ENCODE measurements at places on chromosomes 2 and 18.

DNA sequence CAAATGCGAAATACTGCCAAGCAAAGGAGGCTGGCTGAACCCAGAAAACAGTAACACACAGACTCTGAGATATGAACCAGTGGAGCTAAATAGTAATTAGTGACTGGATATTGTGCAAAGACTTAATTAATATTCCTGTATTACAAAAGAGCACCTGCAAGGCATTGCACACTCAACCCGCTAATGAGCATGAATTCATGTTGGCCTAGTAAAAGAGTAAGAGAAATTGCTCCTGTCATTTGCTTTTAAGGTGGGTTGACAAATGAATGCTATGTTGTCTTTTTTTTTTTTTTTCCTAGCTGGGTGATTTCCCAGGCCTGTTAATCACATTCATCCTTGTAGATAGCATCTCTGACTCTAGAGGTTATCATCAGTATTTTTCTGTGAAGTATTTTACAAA lies 87.0 kb upstream of the CERS6 start:
- DNase-seq, result no peak

DNA sequence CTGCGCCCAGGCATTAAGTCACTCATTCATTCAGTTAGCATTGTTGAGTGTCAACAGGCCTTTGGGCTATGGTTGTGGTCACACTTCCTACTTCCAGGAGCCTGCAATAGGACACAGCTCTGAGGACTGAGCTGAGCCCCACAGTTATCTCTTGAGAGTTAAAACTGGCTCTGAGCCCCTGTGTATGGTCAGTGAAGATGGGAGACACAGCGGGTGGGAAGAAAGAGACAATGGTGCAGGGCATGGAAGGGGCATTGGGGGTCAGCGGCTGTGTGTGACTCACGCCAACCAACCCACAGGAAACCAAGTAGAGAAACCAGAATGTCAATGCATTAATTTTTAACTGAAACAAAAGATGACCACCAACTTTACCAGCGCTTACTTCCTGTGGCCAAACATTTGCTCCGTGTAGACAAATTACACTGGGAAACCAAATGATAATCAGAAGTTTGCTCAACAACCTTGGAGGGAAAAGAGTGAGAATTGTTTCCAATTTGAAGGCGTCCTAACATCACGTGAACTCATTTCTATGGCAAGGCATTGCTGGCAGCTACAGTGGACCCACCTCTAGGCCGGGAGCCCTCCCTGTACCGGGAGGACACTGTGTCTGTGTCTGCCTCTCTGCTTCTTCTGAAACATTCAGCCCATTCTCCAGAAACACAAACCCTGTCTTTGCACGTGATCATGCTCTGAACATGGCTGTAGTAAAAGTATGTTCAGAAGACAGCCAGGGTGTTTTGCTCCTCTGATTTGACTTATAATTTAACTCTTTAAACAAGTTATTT lies 212.0 kb upstream of the ID2 start:
- no peak for DNase-seq

GRCh38 chr2:41737888-41738287 lies 309.9 kb upstream of the PKDCC start:
- no peak for DNase-seq

- no peak for DNase-seq
Observed at GRCh38 chr2:154158101-154158500, 286.4 kb downstream of the GALNT13 start.

DNA sequence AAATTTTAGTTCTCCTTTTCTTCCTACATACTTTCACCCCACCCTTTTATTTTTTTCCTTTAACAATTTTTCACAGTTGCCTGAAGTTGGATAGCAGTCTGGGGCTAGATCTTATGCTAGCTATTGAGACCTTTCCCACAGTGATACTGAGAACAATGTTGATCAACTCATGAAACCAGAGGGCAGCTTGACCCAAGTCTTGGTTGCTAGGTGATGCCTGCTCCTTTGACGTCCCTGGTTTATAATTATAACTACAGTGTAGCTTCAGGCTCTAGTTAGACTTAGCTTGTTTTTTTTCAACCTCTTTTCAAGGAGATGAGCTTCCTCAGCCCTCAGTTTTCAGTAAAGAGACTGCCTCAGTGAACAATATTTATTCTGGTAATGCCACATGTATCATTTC lies 648.5 kb downstream of the IRS1 start:
- DNase-seq, result no peak

GRCh38 chr18:37665346-37665745 lies 99.7 kb upstream of the CELF4 start:
- DNase-seq, result no peak

DNA sequence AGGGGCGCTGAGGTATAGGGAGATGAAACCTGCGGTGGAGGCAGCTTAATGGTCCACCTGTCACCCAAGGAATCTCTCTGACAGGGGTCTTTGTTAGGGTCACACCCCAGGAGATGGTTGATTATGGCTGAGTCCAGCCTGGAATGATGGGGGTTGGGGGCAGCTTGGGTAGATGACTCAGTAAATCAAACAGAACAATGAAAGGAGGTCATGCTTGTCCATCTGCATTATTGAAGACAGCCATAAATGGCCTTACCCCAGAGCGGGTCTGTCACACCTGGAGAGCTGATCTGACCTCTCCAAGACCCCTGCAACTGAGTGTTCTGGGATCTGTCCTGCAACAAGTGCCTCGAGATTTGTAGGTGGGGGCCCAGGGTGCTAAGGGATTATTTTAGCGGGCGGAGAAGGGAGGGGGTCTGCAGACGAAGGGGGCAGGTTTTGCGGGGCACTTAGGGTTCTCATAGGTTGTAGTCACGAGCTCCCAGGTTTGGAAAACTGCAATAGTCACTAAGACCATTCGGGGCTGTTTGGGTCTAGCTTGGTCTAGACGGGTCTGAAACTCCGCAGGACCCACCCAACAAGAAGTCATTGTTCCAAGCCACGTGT lies 771 bp upstream of the IGFBP2 start:
- no peak for DNase-seq

DNA sequence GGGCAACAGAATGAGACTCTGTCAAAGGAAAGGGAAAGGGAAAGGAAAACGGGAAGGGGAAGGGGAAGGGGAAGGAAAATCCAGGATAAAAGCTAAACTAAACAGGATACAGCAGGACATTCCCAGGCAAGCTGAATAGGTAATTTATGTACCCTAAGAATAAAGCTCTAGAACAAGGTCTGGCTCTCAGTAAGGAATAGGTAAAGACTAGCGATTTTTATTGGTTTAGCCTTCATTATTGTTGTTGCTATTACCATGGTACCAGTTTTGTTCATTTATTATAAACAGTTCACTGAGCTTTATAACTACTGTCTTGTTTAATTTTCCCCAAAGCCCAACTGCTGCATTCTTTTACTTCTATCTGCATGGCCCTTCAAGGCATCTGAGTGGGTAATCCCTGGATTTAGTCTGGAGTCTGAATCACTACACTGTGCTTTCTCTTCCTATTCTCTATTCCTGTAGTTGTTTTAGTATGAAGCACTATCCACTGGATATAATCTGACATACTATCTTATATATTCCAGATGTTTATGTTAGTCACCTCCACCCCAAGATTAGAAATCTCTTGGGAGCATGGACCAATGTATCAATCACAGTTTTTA lies 127.1 kb upstream of the TANK start:
- DNase-seq, result no peak

GRCh38 chr18:3970929-3971328 lies 484.2 kb downstream of the DLGAP1 start:
- no peak for DNase-seq

DNA sequence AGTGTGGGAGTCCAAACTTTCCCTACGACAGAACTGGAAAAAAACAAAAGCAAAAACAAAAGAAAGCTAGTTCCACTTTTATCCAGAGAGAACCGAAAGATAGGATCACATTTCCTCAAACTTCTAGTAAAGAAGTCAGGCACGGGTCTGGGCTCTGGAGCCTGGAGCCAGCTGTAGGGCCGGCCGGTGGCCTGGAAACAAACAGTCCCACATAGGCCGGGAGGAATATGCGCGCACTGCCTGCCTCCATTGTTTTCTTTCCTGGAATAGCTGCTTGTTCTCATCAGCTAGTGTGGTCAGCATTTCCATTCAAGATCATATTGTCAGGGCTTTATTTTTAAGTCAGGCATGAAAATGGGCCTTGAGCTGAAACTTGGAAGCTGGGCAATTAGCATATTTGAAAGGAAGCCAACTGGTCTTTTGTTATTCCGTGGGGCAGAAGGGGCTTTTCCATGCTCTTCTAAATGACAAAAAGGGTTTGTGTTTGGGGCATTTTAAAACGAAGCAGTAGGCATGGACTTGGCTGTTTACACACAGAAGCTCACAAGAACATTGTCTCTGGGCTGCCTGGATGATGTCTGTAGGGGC lies 58.7 kb upstream of the RFX8 start:
- DNase-seq, result no peak

- no peak for DNase-seq
Observed at GRCh38 chr2:3354986-3355385, 22.6 kb downstream of the EIPR1 start.

DNA sequence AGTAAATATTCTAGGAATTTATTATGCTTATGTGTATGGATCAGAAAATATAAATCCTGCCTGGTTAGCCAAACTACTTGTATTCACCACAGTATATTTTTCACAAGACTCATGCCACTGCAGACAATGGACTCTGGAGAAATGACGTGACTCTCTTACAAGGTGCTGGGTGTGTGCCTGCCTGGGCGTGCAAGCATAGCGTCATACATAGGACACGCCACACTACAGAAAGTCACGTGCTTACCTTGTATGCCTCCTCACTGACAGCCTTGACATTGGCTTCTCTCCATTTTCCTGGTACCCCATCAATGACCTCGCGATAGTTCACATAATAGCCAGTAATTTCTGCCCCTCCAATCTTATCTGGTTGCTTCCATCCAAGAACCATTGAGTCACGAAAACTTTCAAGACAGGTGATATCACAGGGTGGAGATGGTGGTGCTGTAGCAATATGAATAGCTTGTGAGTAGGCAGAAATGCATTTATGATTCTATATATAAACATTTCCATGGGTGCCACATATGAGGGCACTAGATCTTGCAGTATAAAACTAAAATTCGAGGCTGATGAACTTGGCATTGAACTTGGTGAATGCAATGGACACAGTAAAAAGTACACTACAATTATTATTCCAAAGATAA lies 93.2 kb downstream of the MYOM1 start:
- no peak for DNase-seq

DNA sequence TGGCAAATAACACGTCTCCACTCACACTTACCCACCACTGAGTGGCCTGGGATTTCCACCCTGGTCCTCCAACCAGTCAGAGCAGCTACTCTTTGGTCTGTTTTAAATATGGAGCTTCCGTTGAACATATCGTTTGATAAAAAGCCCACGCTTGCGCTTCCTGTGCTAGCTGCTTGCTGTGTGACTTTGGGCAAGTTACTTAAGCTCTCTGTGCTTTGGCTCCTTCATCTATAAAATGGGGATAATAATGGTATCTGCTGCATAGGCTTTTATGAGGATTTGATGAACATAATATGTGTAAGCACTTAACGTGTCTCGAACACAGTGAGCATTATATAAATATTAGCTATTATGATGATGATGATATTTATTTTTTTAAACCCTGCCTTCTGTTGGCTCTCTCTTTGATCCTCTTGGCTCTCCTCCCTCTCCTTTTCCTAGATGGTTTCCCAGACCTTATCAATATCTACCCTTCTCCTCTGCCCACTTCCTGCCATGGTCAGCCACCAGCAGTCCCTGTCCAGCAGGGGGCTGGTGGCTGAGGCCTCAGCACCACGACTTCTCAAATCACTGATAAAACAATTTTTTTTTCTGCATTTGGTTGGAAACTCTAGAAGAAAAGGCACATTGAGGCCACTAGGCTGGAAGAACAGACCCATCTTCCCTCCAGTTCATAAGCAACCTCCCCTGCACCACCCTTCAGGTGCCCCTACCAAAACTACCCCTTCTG lies 191.9 kb downstream of the LOXHD1 start:
- no peak for DNase-seq

DNA sequence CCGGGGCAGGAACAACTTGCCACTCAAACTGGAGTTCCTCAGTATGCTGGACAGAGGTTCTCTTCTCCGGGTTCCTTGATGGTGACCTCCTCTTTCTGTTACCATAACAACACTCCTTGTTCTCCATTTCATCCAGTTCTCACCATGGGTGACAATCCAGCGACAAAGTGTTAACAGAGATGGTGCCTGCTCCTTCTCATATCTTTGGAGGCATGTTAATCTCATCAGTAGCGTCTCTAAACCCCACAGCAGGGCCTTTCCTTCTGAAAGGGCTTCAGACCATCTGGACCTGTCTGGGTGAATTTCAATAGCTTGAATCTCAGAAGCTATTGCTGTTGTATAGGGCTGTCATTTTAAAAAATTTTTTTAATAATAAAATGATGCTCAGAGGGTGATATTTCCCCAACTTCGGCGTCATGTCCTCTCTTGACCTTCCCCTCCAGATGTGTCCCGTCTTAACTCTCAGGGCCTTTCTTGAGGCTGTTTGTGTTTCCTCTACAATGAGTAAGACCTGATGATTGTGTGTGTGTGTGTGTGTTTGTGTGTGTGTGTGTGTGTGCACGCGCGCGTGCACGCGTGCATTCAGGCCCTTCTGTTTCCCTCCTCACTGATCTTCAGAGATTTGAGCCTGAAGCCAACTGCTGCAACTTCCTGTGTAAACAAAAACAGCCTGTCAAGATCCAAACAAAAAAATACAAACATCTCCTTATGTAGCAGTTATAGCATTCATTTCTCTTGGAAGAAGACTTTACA lies 24.3 kb upstream of the CETN1 start:
- no peak for DNase-seq

- DNase-seq, result no peak
Observed at GRCh38 chr18:48629730-48630324, 91.0 kb downstream of the CTIF start.

GRCh38 chr2:172342078-172342477 lies 85.3 kb upstream of the ITGA6 start:
- DNase-seq, result no peak

GRCh38 chr18:34583895-34584294 lies 126.2 kb upstream of the DTNA start:
- DNase-seq, result no peak

DNA sequence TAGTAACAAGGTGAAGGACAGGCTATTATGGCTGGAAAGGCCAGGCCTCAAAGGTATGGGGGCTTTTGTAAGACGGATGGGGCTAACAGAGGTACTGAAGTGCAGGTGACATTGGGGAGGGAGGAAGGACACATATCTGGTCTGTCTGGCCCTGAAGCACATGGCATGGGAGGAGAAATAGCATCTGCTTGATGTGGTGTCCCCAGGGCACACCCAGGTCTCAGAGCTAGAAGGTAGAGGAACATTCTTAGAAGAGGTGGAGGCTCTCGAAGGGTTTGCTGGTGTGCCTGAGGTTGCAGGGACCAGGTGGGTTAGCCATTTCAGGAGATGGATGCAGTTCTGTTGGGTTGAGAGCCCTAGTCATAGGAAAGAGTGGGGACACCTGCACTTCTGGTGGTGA lies 9.5 kb downstream of the RALB start:
- DNase-seq, result no peak

DNA sequence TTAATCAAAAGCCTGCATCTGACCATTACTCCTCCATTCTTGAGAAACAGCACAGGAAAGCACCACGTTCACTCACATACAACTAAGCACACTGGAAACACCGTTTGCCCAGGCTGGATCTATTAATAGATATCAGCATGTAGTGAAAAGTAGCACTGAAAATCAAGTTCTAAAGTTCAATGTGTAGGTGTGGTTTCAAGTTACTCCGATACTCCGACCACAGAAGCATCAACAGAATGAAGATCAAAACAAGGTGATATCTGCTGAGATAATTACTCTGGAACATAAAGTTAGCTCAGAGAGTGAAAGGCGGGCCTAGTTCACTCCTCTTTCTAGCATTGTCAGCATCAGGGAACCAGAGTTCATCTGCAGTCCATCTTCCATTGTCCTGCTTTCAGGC lies 1367.4 kb upstream of the ACVR2A start:
- DNase-seq, result no peak

- no peak for DNase-seq
Observed at GRCh38 chr2:225122583-225123486, 80.6 kb upstream of the DOCK10 start.

All from stimulated activated CD4-positive, alpha-beta T cell treated with anti-CD3 and anti-CD28 coated beads, Interleukin-15, amount 100 ng/mL, for 1 hour (primary cell).